ENCODE measurements at places on chromosomes 2 and 18.
A peak's percentile ranks its signal among the peaks of the same experiment; 100 is the strongest.

- DNase-seq, result no peak
Measured at GRCh38 chr2:31666878-31667277, 86.1 kb upstream of the SRD5A2 start.

DNA sequence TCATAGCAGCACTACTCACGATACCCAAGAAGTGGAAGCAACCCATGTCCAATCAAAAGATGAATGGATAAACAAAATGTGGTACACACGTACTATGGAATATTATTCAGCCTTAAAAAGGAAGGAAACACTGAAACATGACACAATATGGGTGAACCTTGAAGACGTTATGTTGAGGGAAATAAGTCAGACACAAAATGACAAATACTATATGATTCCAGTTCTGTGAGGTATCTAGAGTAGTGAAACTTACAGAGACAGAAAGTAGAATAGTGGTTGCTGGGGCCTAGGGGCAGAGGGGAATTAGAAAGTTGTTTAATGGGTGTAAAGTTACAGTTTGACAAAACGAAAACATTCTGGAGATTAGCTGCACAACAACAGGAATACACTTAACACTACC, 24.7 kb downstream of the TLK1 start:
- DNase-seq, result no peak

DNA sequence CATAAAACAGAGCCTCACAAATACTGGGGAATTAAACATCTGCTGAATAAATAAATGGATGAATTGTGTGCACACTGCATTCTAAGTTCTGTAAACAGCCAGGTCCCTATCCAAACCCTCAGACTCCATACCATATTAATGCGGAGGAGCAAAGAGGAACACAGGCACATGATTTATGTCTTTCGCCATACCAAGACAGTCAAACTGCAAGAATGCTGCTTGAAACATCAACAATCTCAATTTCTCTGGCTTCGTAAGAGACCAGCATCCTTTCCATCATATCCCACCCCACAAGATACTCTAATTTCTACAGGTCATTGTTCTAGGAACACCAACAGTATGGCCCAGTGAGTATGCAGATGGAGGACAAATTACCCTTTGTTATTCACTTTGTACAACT, 15.0 kb downstream of the KANSL3 start:
- DNase-seq, result no peak

- DNase-seq, result no peak
Measured at GRCh38 chr2:75595541-75596395, 35.0 kb upstream of the EVA1A start.

GRCh38 chr2:229314117-229314516, 43.0 kb upstream of the PID1 start:
- no peak for DNase-seq

GRCh38 chr18:11271954-11272353, 122.6 kb upstream of the PIEZO2 start:
- no peak for DNase-seq

DNA sequence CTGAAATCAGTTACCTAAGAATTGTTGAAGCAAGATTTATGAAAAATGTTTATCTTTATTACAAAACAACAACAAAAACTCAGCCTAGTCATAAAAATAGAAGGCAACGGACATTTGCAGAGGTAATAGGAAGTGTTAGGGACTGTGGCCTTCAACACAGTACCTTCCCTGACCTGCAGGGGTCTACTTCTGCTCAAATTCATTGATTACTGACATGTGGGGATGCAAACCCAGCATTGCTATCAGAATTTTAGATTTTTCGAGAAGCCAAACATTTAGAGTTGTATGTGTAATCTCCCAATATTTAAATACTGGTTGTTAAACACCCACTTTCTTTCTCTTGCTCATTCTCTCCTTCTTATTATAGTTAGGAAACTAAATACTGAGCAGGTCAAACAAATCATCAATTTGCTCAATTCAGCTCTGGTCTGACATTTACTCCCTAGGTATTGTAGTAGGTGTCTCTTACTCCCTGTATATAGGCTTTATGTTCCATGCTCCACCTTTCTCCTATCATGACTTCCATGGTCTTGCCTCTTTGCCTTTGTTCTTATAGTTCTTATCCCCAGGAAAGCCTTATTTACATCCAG, 198.5 kb downstream of the UBE2E3 start:
- no peak for DNase-seq

- DNase-seq, result no peak
Measured at GRCh38 chr18:70421471-70422390, 132.9 kb downstream of the SOCS6 start.

DNA sequence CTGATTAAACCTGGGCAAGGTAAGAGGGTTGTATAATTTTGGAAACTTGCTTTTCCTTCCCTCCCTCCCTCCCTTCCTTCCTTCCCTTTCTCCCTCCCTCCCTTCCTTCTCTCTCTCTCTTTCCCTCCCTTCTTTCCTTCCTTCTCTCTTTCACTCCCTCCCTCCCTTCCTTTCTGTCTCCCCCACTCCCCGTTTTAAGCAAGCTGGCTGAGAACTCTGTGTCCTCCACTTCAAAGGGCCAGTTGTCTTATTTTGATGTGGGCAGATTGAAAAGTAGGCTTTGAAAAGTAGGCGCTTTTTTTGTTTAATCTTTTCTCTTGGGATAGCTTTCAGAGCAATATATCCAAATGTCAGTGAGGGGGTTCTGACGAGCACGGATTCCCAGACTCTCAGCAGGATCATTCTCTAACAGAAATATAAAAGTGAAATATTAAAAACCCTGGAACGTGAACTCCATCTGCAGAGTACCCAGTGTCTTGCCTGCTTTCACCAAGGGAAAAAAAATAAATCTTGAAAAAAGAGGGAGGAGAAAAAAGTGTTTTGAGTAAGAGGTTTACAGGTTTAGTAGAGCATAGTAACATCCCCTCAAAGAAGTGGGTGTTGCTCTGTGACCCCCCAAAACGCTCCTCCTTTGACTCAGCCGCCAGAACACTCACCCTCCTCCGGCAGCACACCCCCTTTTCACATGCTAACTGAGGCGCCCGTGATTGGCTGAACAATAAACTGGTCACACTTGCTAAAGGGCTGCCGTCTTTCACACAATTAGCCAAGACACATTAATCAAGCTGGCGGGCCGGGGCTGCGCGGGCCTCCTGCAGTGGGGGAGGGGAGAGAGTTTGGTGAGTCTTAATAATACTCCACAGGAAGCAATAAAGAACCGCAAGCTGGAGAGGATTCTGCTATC, 52.2 kb downstream of the CDK15 start:
- no peak for DNase-seq

DNA sequence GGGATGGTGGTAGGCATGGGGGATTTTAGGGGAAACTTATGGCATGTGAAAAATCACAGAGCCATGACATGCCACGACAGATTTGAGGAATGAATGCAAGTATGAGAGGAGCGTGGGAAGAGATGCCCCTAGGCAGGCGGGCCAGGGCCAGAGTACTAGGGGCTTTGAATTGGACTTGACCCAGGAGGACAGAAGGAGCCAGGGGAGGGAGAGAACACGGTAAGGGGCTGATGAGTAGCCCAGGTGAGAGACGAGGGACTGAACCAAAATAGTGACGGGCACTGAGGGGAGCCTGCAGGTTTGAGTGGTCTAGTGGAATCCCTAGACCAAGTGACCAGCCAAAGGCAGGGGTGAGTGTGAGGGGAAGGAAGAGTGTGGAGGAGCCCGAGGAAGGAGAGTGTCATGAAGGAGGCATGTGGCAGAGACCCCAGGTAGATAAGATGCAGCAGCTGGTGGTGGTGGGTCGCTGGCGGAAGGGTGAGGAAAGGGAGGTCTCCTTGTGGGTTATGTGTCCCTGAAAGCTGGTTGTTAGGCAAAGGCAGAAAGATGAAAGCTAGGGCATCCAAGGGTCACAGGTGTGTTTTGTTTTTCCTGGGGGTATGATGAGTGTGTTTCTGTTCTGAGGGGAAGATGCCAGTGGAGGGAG, 48.7 kb downstream of the ZBTB7C start:
- DNase-seq, result no peak

GRCh38 chr2:165141601-165142354, 62.1 kb downstream of the SCN3A start:
- no peak for DNase-seq

GRCh38 chr18:39647627-39648534, 2082.3 kb upstream of the CELF4 start:
- no peak for DNase-seq

- peak; percentile 39 for DNase-seq
Measured at GRCh38 chr2:230602562-230603230, 109.9 kb upstream of the CAB39 start.

Measured in activated T-helper 1 cell treated with anti-CD3 and anti-CD28 coated beads, Interleukin-2, amount 50 U/mL, for 16 hours (primary cell).